ENCODE measurements at places on chromosomes 5 and 9.
A peak's percentile ranks its signal among the peaks of the same experiment; 100 is the strongest.

DNA sequence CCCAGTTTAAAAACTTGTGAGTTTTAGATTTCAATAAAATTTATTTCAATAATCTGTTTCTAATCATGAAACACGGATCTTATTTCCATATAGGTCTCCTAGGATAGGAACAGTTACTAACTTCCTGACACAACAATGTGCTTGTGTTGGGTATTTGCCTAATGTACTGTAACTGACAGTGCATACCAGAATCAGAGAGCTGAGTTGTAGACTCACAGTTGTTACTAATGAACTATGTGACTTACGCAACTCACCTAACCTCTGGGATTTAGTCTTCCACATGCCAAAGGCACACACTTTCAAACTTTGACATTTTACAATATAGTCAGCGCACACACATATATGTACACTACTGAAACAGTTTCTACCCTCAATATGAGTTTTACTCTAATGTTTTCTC lies 77.7 kb downstream of the HOMER1 start:
- no peak overlapping the region for H3K27ac ChIP-seq
- no peaks in the 10 kb centered on the region for H3K27me3 ChIP-seq

DNA sequence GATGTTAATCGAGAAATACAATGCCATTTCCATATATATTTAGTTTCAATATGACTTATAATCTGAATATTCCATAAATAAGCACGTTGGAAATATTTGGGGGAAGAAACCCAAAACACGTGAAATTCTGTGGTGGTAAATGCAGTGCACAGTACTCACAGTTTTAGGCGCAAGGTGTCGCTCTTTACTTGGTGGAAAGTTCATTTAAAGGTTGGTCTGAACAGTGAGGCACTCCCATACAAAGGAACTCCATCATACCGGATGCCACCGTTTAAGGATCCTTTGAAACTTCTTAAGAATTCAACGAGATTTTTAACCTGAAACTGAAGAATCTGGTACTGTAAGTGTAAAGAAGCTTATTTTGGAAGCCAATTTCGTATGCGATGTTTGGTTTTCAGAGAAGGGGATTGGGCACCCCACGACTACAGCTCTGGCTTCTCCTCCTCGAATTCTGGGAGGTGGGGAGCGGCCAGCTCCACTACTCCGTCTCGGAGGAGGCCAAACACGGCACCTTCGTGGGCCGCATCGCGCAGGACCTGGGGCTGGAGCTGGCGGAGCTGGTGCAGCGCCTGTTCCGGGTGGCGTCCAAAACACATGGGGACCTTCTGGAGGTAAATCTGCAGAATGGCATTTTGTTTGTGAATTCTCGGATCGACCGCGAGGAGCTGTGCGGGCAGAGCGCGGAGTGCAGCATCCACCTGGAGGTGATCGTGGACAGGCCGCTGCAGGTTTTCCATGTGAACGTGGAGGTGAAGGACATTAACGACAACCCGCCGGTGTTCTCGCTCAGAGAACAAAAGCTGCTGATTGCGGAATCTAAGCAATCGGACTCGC lies at the start of gene PCDHA11:
TSS of gene PCDHA11 (plus strand) at position 237 of the 834 bp plus-strand sequence. CDS start at position 384, 147 bp downstream.
- H3K27ac ChIP-seq = no peak within 1 kb of the TSS
- peak within 1 kb of the TSS; percentile 86 for H3K4me3 ChIP-seq
- peaks cover 74% of the 10 kb centered on the region for H3K36me3 ChIP-seq

GRCh38 chr9:100756217-100756616 lies 178.3 kb downstream of the CAVIN4 start:
- no peaks in the 10 kb centered on the region for H3K4me1 ChIP-seq
- H3K27ac ChIP-seq = no peak overlapping the region
- DNase-seq = no peak
- H3K27me3 ChIP-seq = no peaks in the 10 kb centered on the region
- H3K4me3 ChIP-seq = no peak overlapping the region
- no peaks in the 10 kb centered on the region for H3K36me3 ChIP-seq

GRCh38 chr5:117177302-117177701 lies 602.7 kb upstream of the SEMA6A start:
- peaks cover 15% of the 10 kb centered on the region for H3K4me1 ChIP-seq
- H3K27me3 ChIP-seq = peaks cover 3% of the 10 kb centered on the region
- no peak overlapping the region for H3K4me3 ChIP-seq

DNA sequence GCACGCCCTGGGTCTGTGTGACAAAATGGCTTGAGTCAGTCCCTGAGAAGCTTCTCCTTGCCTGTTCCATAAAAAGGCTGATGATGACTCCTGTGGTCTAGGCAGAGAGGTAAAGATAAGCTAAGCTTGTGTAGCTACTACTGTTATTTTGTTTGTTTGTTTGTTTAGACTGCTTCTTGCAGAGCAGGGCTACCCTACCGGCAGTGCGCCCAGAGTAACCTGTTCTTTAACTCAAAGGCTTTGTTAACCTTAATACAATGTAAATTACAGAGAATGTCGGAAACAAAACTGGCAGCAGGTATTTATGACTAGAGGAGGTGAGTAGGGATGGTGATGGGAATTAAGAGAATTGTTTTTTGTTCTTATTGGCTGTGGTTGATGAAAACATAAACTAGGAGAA lies 87.6 kb downstream of the F2RL2 start:
- H3K4me1 ChIP-seq = peaks cover 42% of the 10 kb centered on the region
- no peak for DNase-seq

GRCh38 chr9:96458226-96458625 lies 8.3 kb downstream of the HABP4 start:
- H3K36me3 ChIP-seq = peaks cover 19% of the 10 kb centered on the region
- H3K4me1 ChIP-seq = peaks cover 31% of the 10 kb centered on the region
- H3K27ac ChIP-seq = peak overlapping the region; percentile 81
- H3K27me3 ChIP-seq = no peaks in the 10 kb centered on the region
- no peak for DNase-seq

DNA sequence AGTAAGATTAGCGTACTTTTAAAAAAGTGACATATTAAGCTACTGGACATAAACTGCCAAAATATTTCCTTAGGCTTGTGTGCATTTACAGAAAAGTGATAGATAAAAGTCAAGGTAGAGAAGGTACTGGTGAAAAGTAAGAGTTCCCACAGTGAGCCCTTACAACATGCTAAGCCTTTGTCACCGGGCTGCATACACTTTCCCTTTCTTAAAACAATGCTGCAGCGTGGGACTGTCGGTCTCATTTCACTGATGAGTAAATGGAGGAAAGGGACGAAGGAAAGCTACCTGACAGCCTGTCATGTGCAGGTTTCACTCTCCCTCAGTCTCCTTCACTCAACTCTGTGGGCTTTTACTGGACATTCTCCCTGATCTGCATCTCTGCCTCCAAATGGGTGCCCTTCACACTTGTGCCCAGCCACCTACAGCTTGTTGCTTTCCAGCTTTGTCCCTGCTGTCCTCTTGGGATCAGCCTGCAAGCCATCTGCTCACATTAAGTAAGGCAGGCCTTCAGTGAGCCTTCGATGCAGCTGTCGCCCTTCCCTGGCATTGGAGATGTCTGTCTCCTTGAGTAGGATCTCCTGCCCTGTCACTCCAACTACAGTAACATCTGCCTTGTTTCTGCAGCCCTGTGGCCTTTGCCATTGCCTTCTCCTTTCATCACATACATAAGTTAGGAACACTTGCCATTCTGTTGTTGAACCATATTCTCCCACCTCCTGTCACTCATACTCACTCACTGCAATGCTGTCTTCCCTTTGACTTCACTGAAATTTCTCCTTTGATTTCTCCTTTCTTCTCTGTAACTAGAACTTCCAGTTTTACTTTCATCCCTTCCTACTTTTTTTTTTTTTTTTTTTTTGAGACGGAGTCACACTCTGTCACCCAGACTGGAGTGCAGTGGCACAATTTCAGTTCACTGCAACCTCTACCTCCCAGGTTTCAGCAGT lies 9.3 kb upstream of the ROPN1L start:
- H3K4me1 ChIP-seq = no peaks in the 10 kb centered on the region
- DNase-seq = no peak
- H3K36me3 ChIP-seq = peaks cover 67% of the 10 kb centered on the region
- no peak overlapping the region for H3K4me3 ChIP-seq

- H3K27ac ChIP-seq = peak overlapping the region; percentile 100
- no peaks in the 10 kb centered on the region for H3K27me3 ChIP-seq
- peaks cover 35% of the 10 kb centered on the region for H3K4me1 ChIP-seq
- H3K4me3 ChIP-seq = peak overlapping the region; percentile 97
Measured at GRCh38 chr5:150448952-150449516, 505 bp downstream of the RPS14 start.

DNA sequence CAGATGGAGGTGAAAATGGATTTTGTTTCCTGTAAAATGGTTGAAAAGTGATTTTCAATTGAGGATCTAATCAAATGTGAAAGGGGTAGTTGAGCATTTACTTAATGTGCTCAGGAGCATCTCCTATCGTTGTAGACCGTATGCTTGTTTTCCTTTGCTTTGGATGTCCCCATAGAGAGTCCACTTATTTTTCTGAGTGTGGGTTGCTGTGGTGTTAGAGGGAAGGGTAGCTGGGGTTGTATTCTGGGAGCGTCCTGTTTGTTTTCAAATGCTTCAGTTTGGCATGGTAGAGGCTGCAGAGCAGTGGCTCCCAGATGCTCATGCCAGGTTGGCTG lies 154.1 kb downstream of the MAT2B start:
- no peak overlapping the region for H3K4me3 ChIP-seq
- no peaks in the 10 kb centered on the region for H3K27me3 ChIP-seq
- no peaks in the 10 kb centered on the region for H3K36me3 ChIP-seq

DNA sequence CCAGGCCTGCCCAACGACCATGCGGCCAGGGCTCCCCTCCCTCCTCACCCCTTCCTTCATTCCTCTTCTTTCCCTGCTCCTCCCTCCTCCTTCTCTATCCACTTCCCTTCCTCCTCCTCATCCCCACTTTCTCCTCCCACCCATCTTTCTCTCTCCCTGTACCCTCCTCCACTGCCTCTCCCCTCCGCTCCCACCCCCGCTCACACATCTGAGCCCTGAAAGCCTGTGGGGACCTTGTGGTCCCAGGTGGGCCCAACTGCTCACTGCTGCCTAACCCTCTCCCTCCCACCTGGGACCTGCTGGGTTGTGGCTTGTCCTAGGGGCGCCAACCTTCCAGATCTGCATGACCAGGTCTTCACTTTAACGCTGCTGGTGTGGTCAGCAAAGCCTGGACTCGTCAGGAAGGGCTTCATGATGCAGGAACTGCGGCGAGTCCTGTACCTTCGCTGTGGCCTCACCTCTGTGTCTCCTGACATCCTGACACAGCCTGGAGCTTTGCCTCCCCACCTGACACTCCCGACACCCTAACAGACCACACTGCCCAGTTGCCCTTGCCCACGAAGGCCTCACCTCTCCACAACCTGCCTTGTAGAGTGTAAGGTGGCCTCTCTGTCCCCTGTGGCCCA lies 34.6 kb downstream of the C5orf15 start:
- peaks cover 32% of the 10 kb centered on the region for H3K27me3 ChIP-seq
- no peak overlapping the region for H3K4me3 ChIP-seq
- no peak overlapping the region for H3K27ac ChIP-seq

DNA sequence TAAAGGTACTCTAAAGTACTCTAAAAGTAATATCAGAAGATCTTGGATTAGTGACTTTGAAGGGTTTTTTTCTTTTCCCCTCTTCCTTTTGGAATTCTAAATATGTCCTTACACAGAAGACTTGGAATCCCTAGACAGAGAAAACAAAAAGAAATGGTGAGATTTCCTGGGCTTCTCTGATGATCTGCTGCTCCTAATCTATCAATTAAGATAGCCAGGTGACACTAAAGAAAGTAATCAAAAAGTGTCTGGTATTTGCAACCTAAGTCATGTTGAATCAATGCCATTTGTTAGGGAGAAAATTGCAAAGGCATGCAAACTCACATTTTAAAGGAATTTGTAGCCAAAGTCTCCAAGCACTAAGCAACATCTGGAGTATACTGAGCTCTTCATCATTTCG lies 29.5 kb upstream of the MYO10 start:
- no peak overlapping the region for H3K27ac ChIP-seq
- DNase-seq = no peak
- H3K36me3 ChIP-seq = no peaks in the 10 kb centered on the region
- H3K27me3 ChIP-seq = no peaks in the 10 kb centered on the region
- peaks cover 40% of the 10 kb centered on the region for H3K4me1 ChIP-seq

- H3K27ac ChIP-seq = peak overlapping the region; percentile 98
- peaks cover 9% of the 10 kb centered on the region for H3K36me3 ChIP-seq
- peaks cover 2% of the 10 kb centered on the region for H3K27me3 ChIP-seq
- peaks cover 86% of the 10 kb centered on the region for H3K4me1 ChIP-seq
- no peak for DNase-seq
- H3K4me3 ChIP-seq = peak overlapping the region; percentile 73
Measured at GRCh38 chr5:125410537-125411070, 664.2 kb upstream of the ZNF608 start.

- no peak overlapping the region for H3K4me3 ChIP-seq
- H3K27me3 ChIP-seq = peaks cover 3% of the 10 kb centered on the region
- peaks cover 6% of the 10 kb centered on the region for H3K36me3 ChIP-seq
- H3K27ac ChIP-seq = no peak overlapping the region
- no peak for DNase-seq
- peaks cover 7% of the 10 kb centered on the region for H3K4me1 ChIP-seq
Measured at GRCh38 chr5:33824516-33825195, 67.1 kb downstream of the ADAMTS12 start.

DNA sequence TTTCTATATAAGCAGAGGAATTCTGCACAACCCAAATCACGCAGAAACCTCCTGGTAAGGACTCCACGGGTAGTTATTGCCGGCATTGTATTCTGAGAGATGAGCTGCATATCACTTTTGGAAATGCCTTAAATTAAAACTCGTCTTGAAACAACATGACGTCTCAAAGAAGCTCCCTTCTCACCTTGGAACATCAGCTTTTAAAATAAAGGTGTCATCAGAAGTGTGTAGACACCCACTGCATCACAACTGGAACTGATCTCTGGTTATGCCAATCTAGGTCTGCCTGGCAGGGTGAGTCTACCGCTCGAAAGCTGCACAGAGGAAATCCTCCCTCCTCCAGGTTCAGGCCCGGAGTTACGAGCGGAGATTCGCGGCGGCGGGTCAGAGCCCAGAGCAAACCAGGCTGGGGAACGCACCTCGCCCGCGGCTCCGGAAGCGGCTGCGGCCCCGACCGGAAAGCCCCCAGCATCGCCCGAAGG lies 974 bp upstream of the SLC12A2 start:
- DNase-seq = no peak
- H3K27me3 ChIP-seq = peaks cover 2% of the 10 kb centered on the region
- peak overlapping the region; percentile 91 for H3K4me3 ChIP-seq
- peaks cover 56% of the 10 kb centered on the region for H3K4me1 ChIP-seq

- peaks cover 10% of the 10 kb centered on the region for H3K27me3 ChIP-seq
- no peak overlapping the region for H3K27ac ChIP-seq
- no peaks in the 10 kb centered on the region for H3K36me3 ChIP-seq
- peaks cover 4% of the 10 kb centered on the region for H3K4me1 ChIP-seq
Measured at GRCh38 chr5:36057386-36057785, 9.3 kb downstream of the UGT3A2 start.

- H3K27ac ChIP-seq = no peak overlapping the region
- no peak overlapping the region for H3K4me3 ChIP-seq
- H3K27me3 ChIP-seq = no peaks in the 10 kb centered on the region
- no peak for DNase-seq
- no peaks in the 10 kb centered on the region for H3K4me1 ChIP-seq
- H3K36me3 ChIP-seq = no peaks in the 10 kb centered on the region
Measured at GRCh38 chr5:25552871-25553481, 908.2 kb upstream of the CDH10 start.
